ENCODE measurements at places on chromosomes 3 and 15.

- no peak for DNase-seq
These were observed 7.9 kb upstream of the FURIN start for GRCh38 chr15:90860450-90860849.

GRCh38 chr3:71863563-71864190 is 78.7 kb upstream of the PROK2 start:
- no peak for DNase-seq

- no peak for DNase-seq
These were observed 232.6 kb upstream of the TPM1 start for GRCh38 chr15:62809968-62810260.

DNA sequence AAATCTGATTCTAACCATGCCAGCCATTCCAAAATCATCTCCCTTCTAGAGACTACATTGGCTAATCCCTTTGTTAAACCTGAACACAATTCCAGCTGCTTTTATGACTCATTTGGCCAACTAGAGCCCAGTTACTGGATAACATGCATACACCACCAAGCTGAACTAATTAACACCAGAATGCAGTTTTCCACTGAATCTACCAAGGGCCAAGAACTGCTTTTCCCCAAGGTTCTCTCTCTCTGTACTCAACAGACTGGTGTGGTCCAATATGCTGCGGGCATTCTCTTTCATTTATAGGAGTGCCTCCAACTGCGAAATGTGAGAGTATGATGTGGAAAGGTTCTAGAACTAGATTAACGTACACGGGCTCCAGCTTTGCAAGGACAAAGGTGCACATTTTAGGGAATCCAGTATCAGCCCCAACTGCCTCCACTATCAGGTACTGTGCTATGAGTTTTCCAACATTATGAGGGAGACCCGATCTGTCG is 1.5 kb downstream of the CHSY1 start:
- no peak for DNase-seq

DNA sequence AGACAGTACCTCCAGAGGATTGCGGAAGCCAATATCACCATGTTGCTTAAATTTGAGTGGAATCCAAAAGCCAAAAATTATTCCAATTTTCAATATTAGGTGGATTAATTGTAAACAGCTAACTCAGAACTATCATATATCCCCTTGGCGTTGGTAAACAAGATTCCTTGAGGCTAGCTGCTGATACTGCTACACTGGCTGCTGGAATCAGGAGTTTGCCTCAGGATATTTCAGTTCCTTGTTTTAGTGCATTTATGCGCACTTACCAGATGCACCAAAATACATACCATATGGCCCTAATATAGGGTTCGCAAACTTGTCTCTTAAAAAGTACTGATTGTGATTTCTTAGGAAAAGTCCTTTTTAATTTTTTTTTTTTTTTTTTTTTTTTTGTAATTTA is 605.2 kb upstream of the NAALADL2 start:
- DNase-seq = no peak

- DNase-seq = no peak
These were observed 46.7 kb downstream of the MESD start for GRCh38 chr15:80942746-80943565.

DNA sequence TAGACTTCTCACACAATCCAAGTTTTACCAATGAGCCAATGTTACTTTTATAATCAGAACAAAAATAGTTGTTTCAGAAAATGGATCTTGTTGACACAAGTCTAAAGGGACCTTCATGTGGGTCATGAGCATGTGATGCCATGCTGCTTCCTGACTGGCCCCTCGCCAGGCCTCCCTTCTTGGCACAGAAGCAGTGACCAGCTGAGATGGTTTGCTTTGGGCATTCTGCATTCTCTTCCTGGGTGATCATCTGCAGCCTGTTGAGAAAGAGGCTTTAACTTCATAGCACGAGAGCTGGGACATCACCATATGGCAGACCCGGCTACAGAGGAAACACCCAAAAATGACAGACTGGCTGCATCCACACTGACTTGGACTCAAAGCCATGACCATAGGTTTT is 45.7 kb downstream of the TGM4 start:
- no peak for DNase-seq

GRCh38 chr3:128011140-128011539 is 41.1 kb upstream of the SEC61A1 start:
- peak; percentile 46 for DNase-seq

- DNase-seq = no peak
These were observed 28.7 kb upstream of the ZNF148 start for GRCh38 chr3:125403789-125404188.

- no peak for DNase-seq
These were observed 1.3 kb downstream of the MRPS25 start for GRCh38 chr3:15063656-15064286.

DNA sequence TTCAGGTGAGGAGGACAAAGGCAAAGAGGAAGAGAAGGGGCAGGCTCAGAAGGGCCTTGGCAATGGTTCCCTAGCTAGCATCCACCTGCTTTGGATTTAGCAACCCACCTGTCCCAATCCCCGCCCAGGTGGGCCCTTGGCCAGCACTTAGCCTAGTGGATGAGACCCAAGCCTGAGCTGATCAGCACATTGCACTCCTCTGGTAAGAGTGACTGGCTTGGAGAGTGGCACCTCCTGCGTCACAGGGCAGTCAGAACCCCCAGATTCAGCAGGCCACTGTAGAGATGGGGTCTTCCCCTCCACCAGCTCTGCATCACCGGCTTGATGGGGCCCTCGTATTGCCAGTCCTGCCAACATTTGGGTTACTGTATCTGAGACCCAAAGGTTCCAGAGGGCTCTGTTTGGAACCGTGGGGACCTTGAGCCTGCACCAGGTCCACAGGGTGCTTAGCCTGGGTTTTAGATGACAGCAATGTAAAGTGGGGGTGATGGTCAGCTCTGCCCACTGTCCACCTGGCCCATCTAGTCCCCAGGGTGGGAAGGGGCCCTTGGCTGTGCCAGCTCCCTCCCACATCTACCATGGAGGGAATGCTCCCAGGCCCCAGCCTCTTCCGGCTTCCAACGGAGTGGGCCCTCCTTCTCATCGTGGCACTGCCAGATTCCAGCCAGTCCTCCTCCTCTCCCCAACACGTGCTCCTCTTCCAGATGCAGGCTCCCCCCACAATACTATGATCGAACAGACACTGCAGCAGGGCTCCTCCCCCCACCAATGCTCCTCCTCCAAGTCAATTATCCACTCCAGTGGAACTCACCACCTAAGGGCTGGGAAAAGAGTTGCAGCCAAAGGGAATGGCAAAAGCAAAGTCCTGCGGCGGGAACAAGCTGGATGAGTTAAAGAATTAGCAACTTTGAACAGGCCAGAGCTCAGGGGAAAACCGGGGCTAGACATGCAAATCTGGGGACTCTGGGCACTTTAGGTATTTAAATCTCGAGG is 45.7 kb downstream of the LHFPL4 start:
- no peak for DNase-seq

GRCh38 chr3:188947401-188948280 is 224.1 kb upstream of the TPRG1 start:
- DNase-seq = peak; percentile 98

- no peak for DNase-seq
These were observed 3.7 kb upstream of the PLXNB1 start for GRCh38 chr3:48433472-48434118.

- no peak for DNase-seq
These were observed 10.3 kb downstream of the ACSBG1 start for GRCh38 chr15:78224023-78224411.

GRCh38 chr3:54259636-54260035 is 137.3 kb downstream of the CACNA2D3 start:
- DNase-seq = no peak

DNA sequence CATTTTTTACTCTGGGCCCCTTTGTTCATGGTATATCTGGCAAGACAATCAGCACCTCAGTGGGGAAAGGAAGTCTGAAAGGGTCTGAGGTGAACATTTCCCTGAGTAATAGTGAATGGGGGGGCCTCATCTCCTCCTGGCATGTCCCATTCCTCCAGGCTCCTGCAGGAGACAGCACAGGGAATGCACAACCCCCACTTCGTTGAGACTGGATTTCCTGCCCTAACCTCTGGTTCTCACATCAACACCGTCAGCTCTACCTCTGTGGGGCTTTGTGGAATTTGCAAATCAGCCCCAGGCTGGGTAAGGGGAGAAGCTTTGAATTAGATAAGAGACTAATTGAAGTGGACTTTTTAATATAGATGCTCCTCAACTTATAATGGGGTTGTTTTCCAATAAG is 168.3 kb upstream of the TRIM42 start:
- DNase-seq = no peak

DNA sequence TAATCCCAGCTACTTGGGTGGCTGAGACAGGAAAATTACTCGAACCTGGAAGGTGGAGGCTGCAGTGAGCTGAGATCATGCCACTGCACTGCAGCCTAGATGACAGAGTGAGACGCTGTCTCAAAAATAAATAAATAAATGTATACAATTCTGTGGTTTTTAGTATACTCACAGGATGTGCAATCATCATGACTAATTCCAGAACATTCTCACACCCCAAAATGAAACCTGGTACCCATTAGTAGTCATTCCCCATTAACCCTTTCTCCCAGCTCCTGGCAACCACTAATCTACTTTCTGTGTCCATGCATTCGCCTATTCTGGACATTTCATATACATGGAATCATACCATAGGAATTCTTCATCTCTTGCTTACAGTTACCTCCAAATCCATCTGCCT is 44.5 kb downstream of the LRRFIP2 start:
- no peak for DNase-seq

DNA sequence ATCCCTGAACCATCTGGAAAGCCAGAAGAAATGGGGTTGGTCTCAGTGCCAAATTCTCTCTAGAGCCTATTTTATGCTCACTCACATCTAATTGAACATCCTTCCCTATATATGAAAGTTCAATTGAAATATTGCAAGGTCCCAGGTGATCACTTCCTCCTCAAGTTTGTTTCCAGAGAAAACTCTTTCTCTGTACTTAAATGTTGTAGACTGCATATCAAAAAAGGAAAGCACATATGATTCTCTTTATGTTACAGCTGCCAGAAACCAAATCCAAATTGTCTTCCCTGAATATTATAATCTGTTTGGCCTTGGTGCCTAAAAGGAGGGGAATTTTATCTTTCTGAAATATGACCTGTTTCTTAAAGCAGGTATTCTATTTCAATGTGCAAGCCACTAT is 93.3 kb downstream of the SHOX2 start:
- DNase-seq = no peak

DNA sequence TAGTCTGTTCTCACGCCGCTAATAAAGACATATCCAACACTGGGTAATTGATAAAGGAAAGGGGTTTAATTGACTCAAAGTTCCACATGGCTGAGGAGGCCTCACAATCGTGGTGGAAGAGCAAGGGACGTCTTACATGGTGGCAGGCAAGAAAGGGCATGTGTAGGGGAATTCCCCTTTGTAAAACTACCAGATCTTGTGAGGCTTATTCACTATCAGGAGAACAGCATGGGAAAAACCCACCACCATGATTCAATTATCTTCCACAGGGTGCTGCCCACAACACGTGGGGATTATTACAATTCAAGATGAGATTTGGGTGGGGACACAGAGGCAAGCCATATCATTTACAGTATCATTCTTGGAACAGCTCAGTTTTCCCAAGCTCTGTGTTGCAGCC is 268.0 kb downstream of the SUCLG2 start:
- DNase-seq = no peak

GRCh38 chr15:53512029-53512428 is 247.4 kb downstream of the WDR72 start:
- DNase-seq = no peak
